H1 (cell line): ENCODE measurements at places on chromosomes 3 and 15.

DNA sequence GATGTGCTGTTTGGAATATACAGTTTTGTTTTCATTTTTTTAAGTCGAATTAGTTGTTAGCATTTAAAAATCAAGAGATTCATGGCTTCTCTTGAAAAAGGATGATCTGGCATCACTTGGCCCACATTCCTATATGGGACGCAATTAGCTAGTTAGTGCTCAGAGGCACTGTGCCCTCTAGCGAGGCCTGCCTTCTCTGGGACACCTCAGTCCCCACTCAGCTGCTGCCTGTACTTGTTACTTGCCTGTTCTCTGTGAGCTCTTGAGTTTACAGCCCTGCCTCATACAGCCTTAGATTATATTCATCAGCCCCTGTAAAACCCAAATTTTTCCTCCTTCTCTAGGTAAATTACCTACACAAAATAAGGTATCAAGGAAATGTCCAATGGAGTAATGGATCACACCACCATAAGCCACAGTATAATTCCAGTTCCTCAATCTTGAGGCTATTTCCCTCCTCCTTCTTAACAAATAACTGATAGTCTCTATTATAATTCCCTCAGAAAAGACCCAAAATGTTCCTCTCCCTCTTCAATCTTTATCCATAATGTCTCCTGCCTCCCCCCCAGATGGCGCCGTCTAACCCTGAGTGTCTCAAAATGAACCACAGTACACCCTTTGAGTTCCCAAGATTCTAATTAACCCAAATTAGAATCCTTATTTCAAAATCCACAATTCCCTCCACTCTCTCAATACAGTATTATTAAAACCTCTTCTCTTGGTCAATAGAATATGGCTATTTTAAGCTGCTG is 2.7 kb downstream of the ZMAT3 start:
- no peak for DNase-seq
- H3K4me1 ChIP-seq: peaks cover 7% of the 10 kb centered on the region; the same call in 1 of the 2 replicates
- H3K27me3 ChIP-seq: 0 out of 2 replicates have a peak, but pooled peaks cover 2% of the 10 kb centered on the region
- H3K36me3 ChIP-seq: peaks cover 5% of the 10 kb centered on the region; the same call in 1 of the 2 replicates
- H3K4me3 ChIP-seq: no peak overlapping the region
- H3K27ac ChIP-seq: 0 out of 2 replicates have a peak overlapping the region, but pooled peaks have one; percentile 7

- peak overlapping the region; percentile 58 for H3K4me3 ChIP-seq
- DNase-seq: peak; percentile 80
- peak overlapping the region; percentile 87 for H3K27ac ChIP-seq
Observed at GRCh38 chr3:115512565-115513415, 110.5 kb upstream of the GAP43 start.

DNA sequence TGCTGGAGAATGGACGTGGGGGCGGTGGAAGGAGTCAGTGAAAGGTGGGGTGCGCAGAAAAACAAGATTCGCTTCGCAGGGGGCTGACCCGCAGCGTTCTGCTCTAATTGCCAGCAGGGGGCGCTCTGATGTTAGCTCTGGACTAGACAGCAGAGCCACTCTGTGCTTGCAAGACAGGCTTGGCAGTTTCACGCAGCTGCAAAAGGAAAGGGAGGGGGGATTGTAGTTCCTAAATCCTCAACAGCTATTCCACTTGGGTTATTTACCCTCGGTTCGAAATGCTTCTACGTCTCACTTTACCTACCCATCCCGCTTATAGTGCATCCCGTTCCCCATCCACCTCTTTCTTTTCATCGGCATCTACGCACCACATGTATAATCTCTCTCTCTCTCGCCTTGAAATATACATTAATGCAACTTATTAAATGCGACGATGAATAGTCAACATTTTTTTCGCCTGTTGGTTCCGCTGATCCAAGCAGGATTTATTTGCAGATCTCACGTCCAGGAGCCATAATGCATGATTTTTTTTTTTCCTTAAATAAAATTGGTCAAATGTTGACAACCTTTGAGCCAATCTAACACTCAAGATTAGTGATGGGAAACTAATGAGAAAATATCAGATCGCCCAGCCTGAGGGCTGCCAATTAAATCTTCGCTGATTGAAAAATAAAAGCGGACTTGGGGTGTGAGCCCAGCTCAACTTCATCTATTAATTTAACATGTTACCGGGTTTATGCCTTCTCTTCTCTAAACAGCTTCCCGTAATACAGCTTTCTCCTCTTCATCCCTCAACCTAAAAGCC is 216.4 kb downstream of the MEIS2 start:
- no peaks in the 10 kb centered on the region for H3K36me3 ChIP-seq
- DNase-seq: no peak
- H3K4me1 ChIP-seq: peaks cover 26% of the 10 kb centered on the region
- H3K27ac ChIP-seq: no peak overlapping the region

GRCh38 chr3:66236281-66236680 is 15.5 kb downstream of the SLC25A26 start:
- H3K36me3 ChIP-seq: no peaks in the 10 kb centered on the region
- H3K4me1 ChIP-seq: peaks cover 5% of the 10 kb centered on the region; the same call in 1 of the 2 replicates
- DNase-seq: no peak
- H3K27ac ChIP-seq: no peak overlapping the region

GRCh38 chr3:10017636-10018292 is 8.5 kb upstream of the FANCD2 start:
- H3K27me3 ChIP-seq: no peaks in the 10 kb centered on the region
- H3K27ac ChIP-seq: no peak overlapping the region
- H3K36me3 ChIP-seq: peaks cover 2% of the 10 kb centered on the region; the same call in 1 of the 2 replicates

GRCh38 chr3:183764847-183765731 is 60.3 kb downstream of the MAP6D1 start:
- DNase-seq: no peak
- no peaks in the 10 kb centered on the region for H3K27me3 ChIP-seq
- no peaks in the 10 kb centered on the region for H3K4me1 ChIP-seq
- peaks cover 24% of the 10 kb centered on the region for H3K36me3 ChIP-seq

GRCh38 chr3:38059591-38059990 is 20.6 kb downstream of the DLEC1 start:
- no peak overlapping the region for H3K4me3 ChIP-seq
- H3K4me1 ChIP-seq: no peaks in the 10 kb centered on the region
- H3K36me3 ChIP-seq: no peaks in the 10 kb centered on the region
- no peak for DNase-seq

- H3K4me1 ChIP-seq: peaks cover 4% of the 10 kb centered on the region
- no peak overlapping the region for H3K27ac ChIP-seq
- no peaks in the 10 kb centered on the region for H3K36me3 ChIP-seq
- no peak for DNase-seq
- H3K4me3 ChIP-seq: no peak overlapping the region
Observed at GRCh38 chr15:60972301-60972700, 256.8 kb downstream of the RORA start.

- H3K27ac ChIP-seq: no peak overlapping the region
- no peak overlapping the region for H3K4me3 ChIP-seq
- H3K4me1 ChIP-seq: peaks cover 3% of the 10 kb centered on the region; the same call in 1 of the 2 replicates
- no peaks in the 10 kb centered on the region for H3K27me3 ChIP-seq
- no peak for DNase-seq
Observed at GRCh38 chr15:81560405-81560804, 186.4 kb upstream of the TMC3 start.

- no peaks in the 10 kb centered on the region for H3K36me3 ChIP-seq
- H3K4me3 ChIP-seq: no peak overlapping the region
- no peaks in the 10 kb centered on the region for H3K4me1 ChIP-seq
- no peaks in the 10 kb centered on the region for H3K27me3 ChIP-seq
Observed at GRCh38 chr3:59885101-59885500, 835.3 kb upstream of the CFAP20DC start.

- no peaks in the 10 kb centered on the region for H3K36me3 ChIP-seq
- H3K27me3 ChIP-seq: no peaks in the 10 kb centered on the region
- DNase-seq: no peak
- H3K4me3 ChIP-seq: no peak overlapping the region
- no peaks in the 10 kb centered on the region for H3K4me1 ChIP-seq
Observed at GRCh38 chr3:60775985-60776384, 475.3 kb downstream of the FHIT start.

GRCh38 chr3:12833222-12834161 is 7.9 kb downstream of the RPL32 start:
- H3K27me3 ChIP-seq: no peaks in the 10 kb centered on the region
- H3K4me1 ChIP-seq: peaks cover 13% of the 10 kb centered on the region; the same call in 1 of the 2 replicates
- H3K27ac ChIP-seq: peak overlapping the region; percentile 21
- H3K4me3 ChIP-seq: no peak overlapping the region
- DNase-seq: no peak
- H3K36me3 ChIP-seq: peaks cover 61% of the 10 kb centered on the region

DNA sequence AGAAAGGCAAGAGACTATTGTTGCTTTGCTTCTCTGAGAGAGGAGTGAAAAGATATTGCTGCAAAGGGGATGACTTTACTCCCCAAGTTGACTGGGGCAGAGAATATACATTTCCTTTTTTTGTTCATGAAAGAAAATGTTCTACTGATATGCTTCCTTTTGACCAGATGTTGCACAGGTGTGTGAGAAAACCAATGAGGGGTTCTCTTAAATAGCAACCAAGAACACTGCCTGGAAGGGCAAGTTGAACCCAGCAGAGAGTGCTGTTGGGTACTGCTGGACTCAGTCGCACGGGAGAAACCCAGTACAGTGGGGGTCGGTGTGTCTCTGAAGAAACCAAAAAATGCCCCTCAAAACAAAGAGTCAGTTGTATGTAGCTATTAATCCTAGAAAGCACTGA is 101.2 kb downstream of the CHST2 start:
- no peak overlapping the region for H3K27ac ChIP-seq
- no peak overlapping the region for H3K4me3 ChIP-seq
- DNase-seq: no peak
- H3K36me3 ChIP-seq: no peaks in the 10 kb centered on the region

- no peak overlapping the region for H3K4me3 ChIP-seq
- DNase-seq: no peak
- H3K4me1 ChIP-seq: no peaks in the 10 kb centered on the region
- H3K36me3 ChIP-seq: no peaks in the 10 kb centered on the region
- H3K27ac ChIP-seq: no peak overlapping the region
Observed at GRCh38 chr3:158976966-158977365, 175.1 kb downstream of the MFSD1 start.

- no peaks in the 10 kb centered on the region for H3K27me3 ChIP-seq
- H3K4me3 ChIP-seq: no peak overlapping the region; the same call in 1 of the 2 replicates
- no peak overlapping the region for H3K27ac ChIP-seq
- no peaks in the 10 kb centered on the region for H3K36me3 ChIP-seq
- peaks cover 4% of the 10 kb centered on the region; the same call in 1 of the 2 replicates for H3K4me1 ChIP-seq
Observed at GRCh38 chr3:178159691-178160220, 376.5 kb upstream of the KCNMB2 start.

DNA sequence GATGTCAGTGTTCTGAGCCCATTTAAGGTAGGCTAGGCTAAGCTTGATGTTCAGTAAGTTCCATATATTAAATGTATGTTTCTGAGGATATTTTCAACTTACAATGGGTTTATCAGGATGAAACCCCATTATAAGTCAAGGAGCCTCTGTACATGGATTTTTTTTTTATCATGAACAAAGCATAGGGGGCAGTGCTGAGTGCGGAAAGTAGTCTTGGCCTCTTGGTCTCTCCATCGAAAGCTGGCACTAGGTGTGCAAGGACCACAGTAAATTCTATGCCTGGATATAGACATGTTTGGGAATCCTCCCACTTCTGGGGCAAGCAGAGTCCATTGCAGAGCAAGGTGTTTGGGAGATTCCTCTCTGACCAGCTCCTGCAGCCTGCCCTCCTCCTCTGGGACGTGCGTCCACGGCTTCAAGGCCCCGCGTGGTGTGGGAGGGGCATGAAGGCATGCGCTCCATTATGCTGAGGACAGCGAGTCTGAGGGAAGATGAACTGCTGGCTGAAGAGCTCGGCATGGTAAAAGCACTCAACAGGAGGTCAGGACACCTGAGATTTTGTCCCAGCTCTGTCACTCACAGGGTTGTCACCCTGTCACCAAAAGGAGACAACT is 122.9 kb upstream of the LIPC start:
- H3K27me3 ChIP-seq: no peaks in the 10 kb centered on the region
- no peak overlapping the region for H3K27ac ChIP-seq
- H3K36me3 ChIP-seq: no peaks in the 10 kb centered on the region
- no peak overlapping the region for H3K4me3 ChIP-seq
- H3K4me1 ChIP-seq: peaks cover 11% of the 10 kb centered on the region
- no peak for DNase-seq

- H3K27me3 ChIP-seq: no peaks in the 10 kb centered on the region
- H3K4me1 ChIP-seq: no peaks in the 10 kb centered on the region
- H3K27ac ChIP-seq: no peak overlapping the region
- no peak for DNase-seq
- H3K36me3 ChIP-seq: no peaks in the 10 kb centered on the region
Observed at GRCh38 chr3:72969766-72970165, 26.8 kb upstream of the PPP4R2 start.

DNA sequence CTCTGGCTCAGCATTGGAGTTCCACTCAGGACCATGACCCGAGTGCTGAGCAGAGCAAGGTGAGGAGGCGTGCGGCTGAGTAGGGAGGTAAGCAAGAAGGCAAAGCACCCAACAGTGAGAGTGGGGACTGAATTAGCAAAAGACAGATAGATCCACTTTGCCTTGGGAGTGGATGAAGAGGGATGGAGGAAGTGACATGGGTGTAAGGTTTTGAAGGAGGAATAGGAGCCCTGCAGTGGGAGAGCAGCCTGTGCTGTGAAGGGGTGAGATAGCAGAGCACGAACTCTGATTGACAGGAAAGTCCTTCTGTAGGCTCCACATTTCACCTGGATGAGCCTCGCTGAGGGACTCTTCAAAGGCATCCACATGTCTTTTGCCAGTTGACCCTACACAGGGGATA is 522.6 kb downstream of the NTRK3 start:
- no peak overlapping the region for H3K27ac ChIP-seq
- no peak overlapping the region for H3K4me3 ChIP-seq
- no peaks in the 10 kb centered on the region for H3K27me3 ChIP-seq
- no peaks in the 10 kb centered on the region for H3K36me3 ChIP-seq
- no peaks in the 10 kb centered on the region for H3K4me1 ChIP-seq
- no peak for DNase-seq

GRCh38 chr3:115760716-115761115 is 137.4 kb downstream of the GAP43 start:
- H3K36me3 ChIP-seq: no peaks in the 10 kb centered on the region
- no peaks in the 10 kb centered on the region for H3K4me1 ChIP-seq
- H3K27ac ChIP-seq: no peak overlapping the region
- no peak for DNase-seq
- no peaks in the 10 kb centered on the region for H3K27me3 ChIP-seq

DNA sequence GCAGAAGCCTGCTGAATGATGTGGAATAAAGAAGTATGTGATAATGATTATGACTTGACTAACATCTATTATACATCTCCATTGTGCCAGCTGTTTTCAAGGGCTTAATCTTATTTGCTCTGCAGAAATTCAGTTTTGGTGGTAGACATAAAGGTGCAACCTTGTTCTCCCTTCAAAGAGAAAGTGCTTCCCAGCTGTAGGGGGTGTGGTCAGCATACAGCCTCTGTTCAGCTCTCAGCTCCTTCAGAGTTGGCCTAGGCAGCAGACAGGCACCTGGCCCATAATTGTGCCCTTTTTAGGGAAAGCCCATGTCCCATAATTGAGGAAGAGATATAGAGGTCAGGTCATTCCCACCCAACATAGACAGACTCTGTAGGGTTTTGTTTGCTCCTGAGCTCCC is 104.3 kb upstream of the EOMES start:
- H3K4me1 ChIP-seq: no peaks in the 10 kb centered on the region
- H3K27me3 ChIP-seq: no peaks in the 10 kb centered on the region
- no peak for DNase-seq
- no peaks in the 10 kb centered on the region; the same call in 1 of the 2 replicates for H3K36me3 ChIP-seq
- no peak overlapping the region for H3K4me3 ChIP-seq
- H3K27ac ChIP-seq: no peak overlapping the region
